ENCODE measurements at places on chromosomes 7 and 10.

- no peak for DNase-seq
These were observed 7.4 kb upstream of the FAS start for GRCh38 chr10:88983206-88983605.

- DNase-seq, result no peak
These were observed 23.8 kb upstream of the RBM20 start for GRCh38 chr10:110620398-110620719.

DNA sequence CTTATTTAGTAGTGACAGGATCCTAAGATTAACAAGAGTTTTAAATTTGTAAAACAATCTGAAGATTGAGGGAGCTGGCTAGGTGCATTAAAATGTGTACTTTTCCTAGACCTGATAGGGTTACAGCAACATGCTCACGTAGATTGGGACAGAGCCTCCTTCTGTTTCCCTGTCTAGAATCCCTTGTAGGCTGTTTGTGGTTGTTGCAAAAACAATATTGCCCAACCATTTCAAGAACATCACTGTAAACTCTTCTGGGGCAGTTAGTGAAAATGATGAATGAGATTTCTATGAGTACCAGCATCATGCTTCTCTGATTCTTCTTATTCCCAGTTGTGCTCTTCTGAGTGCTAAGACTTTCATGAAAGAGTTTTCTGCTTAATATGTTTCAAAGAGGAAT lies 14.7 kb upstream of the CPED1 start:
- DNase-seq, result no peak

DNA sequence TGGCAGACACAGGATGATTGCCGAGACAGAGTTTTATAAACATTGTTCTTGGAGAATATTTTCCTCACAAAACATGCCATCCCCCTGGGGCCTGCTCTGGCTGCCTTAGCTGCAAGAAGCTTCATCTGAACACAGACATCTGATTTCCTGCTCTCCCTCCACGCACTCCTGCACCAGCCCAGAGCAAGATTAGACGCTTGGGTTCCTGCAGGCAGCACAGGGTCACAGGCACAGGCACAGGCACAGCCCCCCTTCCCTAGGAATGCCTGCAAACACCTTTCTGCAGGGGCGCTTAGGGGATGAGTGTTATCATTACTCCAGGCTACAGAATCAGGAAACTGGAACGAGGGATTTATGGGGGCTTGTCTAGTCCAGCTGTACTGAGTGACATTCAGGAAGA lies 450.3 kb downstream of the GRID1 start:
- DNase-seq, result no peak

GRCh38 chr10:114932945-114933344 lies 5.0 kb upstream of the TRUB1 start:
- no peak for DNase-seq
